Fibroblast of skin of back (primary cell): ENCODE measurements at places on chromosomes 7 and 10.

- DNase-seq: no peak
These were observed 8.0 kb downstream of the TSPAN15 start for GRCh38 chr10:69459101-69459790.

DNA sequence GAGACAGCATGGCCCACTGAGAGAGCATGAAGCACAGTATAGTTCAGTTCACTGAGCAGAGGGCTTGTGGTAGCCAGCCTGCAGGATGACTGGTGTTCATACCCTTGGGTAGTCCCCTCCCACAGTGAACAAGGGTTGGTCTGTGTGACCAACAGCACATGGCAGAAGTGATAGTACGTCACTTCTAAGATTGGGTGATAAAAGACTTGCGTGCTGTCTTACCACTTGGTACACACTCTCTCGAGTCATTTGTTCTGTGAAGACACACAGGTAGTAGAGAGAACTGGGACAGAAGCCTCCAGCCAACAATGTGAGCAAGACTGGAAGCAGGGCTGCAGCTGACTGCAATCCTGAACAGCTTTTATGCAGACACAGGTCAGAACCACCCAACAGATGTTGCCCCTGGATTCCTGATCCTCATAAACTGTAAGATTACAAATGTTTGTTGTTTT is 14.6 kb downstream of the EPC1 start:
- no peak for DNase-seq

GRCh38 chr7:105257338-105257737 is 131.4 kb downstream of the SRPK2 start:
- no peak for DNase-seq

DNA sequence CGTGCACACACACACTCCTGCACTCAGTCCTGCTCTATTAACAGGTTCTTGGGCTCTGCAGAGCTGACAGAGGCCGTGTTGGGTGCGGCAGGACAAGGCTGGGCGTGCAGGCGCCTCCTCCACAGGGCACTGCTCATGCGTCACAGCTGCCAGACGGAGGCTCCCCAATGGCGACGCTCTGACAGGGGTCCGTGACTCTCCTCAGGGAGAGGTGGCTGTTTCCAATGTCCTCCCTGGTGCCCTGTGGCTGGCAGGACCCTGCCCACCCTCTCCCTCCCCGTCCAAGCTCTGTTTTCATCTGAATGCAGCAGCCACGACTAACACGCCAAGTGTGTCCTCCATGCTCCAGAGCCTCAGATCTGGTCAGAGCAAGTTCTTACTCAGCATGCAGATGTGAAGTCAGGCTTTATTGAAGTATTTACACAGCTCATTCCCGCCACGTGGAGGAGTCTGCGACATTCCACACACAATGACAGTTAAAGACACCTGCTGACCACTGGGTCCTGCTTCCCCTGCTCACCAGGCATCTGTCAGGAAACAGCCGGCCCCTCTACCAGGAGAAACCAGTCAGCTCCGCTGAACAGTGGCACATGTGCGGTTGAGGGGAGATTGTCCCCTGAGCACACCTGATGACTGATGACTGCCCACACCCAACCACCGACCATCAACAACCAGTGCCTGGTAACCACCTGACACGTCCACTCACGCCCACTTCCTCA is 116.7 kb downstream of the VIPR2 start:
- DNase-seq: no peak

DNA sequence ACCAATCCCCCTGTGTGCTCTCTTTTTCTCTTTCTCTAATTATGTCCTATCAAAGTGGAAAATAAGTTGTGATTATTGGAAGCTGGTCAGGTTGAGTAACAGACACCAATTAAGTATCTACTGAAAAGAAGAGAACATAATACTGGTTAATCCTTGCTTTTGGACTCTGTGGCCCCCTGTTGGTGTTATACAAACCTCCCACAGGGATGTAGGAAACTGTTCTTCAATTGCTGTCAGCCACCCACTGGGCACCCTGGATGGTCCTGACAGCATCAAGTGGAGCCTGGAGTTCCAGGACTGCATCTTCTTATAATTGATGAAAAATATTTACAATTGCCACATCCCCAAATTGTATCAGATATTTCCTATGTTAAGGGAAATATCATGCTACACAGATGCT is 939.7 kb downstream of the KCNMA1 start:
- DNase-seq: no peak
